ENCODE measurements at places on chromosomes 1 and 21. TPM values are rescaled to one million over a fixed set of nuclear protein-coding genes. Genes with fewer than 3 reads are reported as not detected.

AMY2B gene
- 0.76 TPM for total RNA-seq

PEF1 gene
- total RNA-seq, result 94.3 TPM

BATF3 gene
- total RNA-seq, result 6.5 TPM

PTCH2 gene
- 0.10 TPM for total RNA-seq

NBPF10 gene
- total RNA-seq, result 0.54 TPM

CAMK2N1 gene
- total RNA-seq, result 3.6 TPM

TRIM67 gene
- not detected for total RNA-seq

IRF6 gene
- total RNA-seq, result not detected

TMEM125 gene
- not detected for total RNA-seq

E2F2 gene
- total RNA-seq, result 5.2 TPM

ARHGEF16 gene
- total RNA-seq, result 0.58 TPM

IGSF9 gene
- total RNA-seq, result 0.47 TPM

DMAP1 gene
- total RNA-seq, result 6.3 TPM

LHX8 gene
- total RNA-seq, result 16.1 TPM

CHIA gene
- total RNA-seq, result not detected

ACTL8 gene
- total RNA-seq, result 0.06 TPM

OR2M3 gene
- 0.04 TPM for total RNA-seq

C21orf58 gene
- total RNA-seq, result 11.9 TPM

NBPF8 gene
- 8.2 TPM for total RNA-seq

CHD5 gene
- total RNA-seq, result 0.04 TPM

SRGAP2C gene
- total RNA-seq, result 10.4 TPM

G0S2 gene
- total RNA-seq, result not detected

TMEM200B gene
- 0.08 TPM for total RNA-seq

UFC1 gene
- total RNA-seq, result 161 TPM

APCS gene
- total RNA-seq, result not detected

GPR37L1 gene
- 0.02 TPM for total RNA-seq

ZSCAN20 gene
- 3.8 TPM for total RNA-seq

NDUFS2 gene
- 101 TPM for total RNA-seq

ADAMTS5 gene
- total RNA-seq, result 0.06 TPM

FCER1G gene
- 6.1 TPM for total RNA-seq

KIF17 gene
- not detected for total RNA-seq

SLC9C2 gene
- total RNA-seq, result not detected

HIPK1 gene
- total RNA-seq, result 11.8 TPM

LYPD8 gene
- total RNA-seq, result 5.1 TPM

TMEM54 gene
- 81.8 TPM for total RNA-seq

ZNF281 gene
- 12.0 TPM for total RNA-seq
